ENCODE measurements at places on chromosomes 6 and 20.

- no peak for DNase-seq
Measured at GRCh38 chr6:33497157-33497556, 42.8 kb downstream of the ZBTB9 start.

DNA sequence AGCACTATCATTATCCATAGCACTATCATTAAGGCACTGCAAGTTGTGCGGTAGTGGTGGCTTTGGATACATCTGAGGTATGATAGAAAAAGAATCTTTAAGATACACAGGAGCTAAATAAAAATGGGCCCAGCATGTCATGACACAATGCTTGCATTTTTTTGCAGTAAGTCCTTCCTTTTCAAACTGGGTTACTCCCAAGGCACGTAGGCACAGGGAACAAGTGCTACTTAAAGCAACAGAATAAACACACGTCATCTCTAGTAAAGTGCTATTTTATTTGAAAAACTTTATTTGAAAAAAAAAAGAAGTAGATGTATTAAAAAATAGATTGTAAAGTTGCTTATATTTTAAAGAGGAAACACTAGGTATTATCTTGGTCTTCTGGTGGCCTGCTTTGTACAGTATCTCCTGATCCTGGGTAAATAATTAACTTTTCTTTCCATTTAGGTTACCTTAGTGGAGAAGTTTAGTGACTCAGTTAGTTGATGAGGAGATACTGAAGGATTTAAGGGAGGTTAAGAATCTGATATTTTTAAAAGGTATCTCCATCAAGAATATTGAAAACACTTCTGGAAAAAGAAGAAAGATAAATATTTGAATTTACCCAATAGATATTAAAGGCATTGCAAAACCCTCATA lies 129.6 kb downstream of the EDN1 start:
- no peak for DNase-seq

DNA sequence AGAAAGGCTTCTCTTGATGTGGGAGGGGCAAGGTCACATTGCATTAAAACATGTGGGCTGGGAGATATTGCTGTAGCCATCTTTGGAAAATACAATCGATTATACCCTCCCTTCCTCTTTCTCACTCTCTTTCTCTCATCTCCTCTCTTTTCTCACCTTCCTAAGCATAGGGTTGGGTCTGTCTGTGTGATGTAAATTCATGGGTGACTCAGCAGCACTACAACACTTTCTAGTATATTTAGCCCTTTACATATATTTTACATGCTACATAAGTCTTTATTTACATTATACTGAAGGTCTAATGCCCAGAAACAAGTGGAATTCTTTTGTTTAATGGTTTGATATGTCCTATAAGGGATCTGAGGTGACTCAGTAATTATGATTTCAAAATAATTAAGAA lies 634.8 kb upstream of the FLRT3 start:
- no peak for DNase-seq

GRCh38 chr6:24228681-24229255 lies 102.8 kb downstream of the NRSN1 start:
- peak; percentile 81 for DNase-seq

GRCh38 chr20:64236137-64237088 lies 19.1 kb upstream of the PCMTD2 start:
- DNase-seq, result no peak

DNA sequence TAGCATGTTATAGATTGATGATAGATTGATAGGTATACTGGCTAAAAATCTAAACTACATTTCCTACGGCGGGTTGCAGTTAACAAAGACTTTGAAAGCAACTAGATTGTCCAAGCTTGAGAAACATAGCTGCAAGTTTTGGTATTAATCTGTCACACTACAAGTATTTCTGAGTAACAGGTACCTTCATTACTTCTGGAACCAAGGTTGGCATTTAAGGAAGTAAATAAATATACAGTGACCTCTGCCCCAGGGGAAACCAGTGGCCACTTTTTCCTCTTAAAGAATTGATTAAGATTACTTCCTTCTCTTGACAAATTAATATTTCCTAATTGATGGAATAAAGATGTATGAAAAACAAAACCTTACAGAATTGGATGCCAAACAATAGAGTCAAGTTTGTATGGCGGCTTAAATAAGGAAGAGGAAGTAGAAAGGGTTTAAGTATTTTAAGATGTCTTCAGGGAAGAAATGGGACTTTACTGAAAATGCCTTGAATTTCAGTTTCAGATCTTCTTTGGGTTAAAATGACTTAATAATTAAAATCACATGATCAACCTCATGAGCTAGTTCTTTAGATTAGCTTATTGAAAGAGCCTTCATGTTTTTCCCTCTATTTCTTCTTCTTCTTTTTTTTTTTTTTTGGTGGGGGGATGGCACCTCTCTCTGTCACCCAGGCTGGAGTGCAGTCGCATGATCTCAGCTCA lies 132.8 kb downstream of the DOK5 start:
- no peak for DNase-seq

DNA sequence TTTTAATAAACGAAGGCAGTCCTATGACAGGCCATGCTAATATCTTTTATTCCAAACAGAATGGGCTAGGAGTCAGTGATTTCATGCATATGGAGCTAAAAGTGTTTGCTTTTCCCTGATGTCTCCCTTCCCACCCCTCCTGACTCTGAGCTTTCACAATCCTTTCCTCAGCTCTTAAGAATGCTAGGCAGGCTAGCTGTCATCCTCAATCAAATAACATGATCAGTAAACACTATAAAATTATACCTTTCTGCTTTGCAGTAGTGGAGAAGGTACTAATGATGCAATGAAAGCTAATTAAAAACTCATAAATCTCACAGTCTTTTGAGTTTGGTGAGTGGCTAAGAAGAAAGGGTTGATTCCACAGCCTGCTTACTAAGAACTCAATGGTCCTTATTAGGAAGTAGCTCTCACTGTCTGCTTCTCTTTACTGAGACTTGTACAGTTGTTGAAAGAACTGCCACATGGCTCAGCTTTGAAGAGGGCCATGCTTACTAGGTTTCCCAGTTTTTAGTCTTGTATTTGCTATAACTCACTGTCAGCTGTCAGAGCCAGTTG lies 250.9 kb upstream of the JAG1 start:
- DNase-seq, result peak; percentile 32

DNA sequence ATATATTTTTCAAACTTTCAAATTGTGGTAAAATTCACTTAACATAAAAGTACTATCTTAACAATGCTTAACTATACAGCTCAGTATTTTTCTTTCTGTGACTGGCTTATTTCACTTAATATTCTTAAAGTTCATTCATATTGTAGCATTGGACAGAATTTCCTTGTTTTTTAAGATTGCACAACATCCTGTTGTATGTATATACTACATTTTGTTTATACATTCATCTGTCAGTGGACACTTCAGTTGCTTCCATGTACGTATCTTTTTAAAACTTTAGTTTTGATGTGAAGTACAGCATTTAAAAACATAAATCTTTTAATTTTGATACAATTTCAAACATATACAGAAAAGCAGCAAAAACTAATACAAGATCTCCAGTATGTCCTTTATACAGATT lies 220.7 kb downstream of the ZFAND3 start:
- peak; percentile 17 for DNase-seq

DNA sequence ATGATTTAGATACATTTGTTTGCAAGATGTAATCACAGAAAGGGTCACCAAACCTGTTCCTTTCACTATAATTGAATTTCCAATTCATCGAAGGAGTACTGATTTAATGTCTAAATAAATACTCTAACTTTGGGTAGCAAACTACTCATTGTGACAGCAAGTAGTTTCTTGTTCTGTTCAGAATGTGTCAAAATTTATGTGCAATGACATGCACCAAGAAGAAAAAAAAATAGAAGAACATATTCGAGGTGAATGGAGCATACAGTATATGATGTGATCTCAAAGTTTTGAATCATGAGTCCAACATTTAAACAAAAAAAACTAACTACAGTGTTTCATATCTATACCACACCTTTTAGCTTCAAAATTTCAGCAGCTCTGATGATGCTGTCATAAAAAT lies 583.6 kb upstream of the MMS22L start:
- DNase-seq, result no peak

- DNase-seq, result no peak
Measured at GRCh38 chr20:2114990-2115681, 13.5 kb downstream of the STK35 start.

GRCh38 chr20:54019127-54019526 lies 51.3 kb downstream of the BCAS1 start:
- no peak for DNase-seq

GRCh38 chr6:38843798-38844197 lies 128.7 kb downstream of the DNAH8 start:
- DNase-seq, result no peak

- DNase-seq, result no peak
Measured at GRCh38 chr6:119197271-119197670, 118.8 kb upstream of the FAM184A start.

DNA sequence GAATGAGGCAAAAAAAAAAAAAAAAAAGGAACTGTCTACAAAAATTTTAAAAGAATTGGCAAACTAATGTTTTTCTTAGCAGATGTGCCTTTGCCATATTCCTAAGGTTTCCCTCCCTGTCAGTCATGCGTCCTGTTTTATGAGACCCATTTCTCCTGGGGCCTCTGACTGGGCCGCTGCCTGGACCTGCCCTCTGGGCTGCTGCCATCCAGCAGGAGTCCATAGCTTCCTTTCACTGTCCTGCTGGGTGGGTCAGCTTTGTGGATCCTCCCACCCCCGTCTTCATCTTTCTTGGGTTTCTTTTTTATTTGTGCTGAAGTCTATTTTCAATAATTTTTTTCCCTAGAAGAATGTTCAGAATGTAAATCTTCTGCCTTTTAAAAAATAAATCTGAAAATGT lies 110.8 kb upstream of the SCP2D1 start:
- DNase-seq, result no peak

GRCh38 chr6:30396833-30397479 lies 52.0 kb downstream of the RPP21 start:
- peak; percentile 79 for DNase-seq

- peak; percentile 72 for DNase-seq
Measured at GRCh38 chr6:81876971-81877370, 124.5 kb upstream of the TENT5A start.

DNA sequence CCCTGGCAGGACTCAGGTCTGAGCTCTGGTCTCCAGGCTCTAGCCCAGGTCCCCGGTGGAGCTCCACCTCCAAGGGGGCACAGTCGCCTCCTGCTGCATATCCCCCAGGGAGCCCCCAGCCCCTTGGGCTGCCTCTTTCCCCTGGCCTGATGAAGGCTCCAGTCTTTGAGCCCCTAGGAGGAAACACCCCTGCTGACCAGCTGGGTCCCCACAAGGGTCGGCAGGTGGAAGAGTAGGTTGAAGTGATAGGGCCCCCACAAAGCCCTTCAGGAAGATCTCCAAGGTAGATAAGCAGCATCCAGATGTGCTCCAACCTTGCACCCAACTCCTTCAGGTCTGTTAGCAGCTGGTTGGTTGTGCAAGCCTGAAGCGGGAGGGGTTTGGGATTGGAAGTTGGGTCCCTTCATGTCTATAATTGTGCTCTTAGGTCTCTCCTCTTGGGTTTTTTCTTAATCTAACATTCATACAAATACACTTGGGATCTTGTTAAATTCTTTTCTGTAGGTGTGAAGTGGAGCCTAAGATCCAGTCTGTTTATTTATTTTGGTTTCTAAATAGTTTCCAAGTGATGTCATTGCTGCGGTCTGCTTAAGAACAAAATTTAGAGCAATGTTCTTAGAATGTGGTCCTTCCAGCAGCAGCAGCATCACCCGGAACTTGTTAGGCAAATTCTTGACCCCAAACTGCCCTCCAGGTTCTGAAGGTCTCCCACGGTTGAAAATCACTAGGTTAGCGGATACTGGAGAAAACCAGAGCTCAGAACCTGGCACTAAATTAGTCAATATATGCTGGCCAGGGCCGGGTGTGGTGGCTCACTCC lies 5.1 kb downstream of the UBE2C start:
- peak; percentile 91 for DNase-seq

- DNase-seq, result no peak
Measured at GRCh38 chr6:135828021-135828420, 23.5 kb upstream of the PDE7B start.

GRCh38 chr6:40950986-40951698 lies 87.9 kb downstream of the UNC5CL start:
- peak; percentile 72 for DNase-seq

DNA sequence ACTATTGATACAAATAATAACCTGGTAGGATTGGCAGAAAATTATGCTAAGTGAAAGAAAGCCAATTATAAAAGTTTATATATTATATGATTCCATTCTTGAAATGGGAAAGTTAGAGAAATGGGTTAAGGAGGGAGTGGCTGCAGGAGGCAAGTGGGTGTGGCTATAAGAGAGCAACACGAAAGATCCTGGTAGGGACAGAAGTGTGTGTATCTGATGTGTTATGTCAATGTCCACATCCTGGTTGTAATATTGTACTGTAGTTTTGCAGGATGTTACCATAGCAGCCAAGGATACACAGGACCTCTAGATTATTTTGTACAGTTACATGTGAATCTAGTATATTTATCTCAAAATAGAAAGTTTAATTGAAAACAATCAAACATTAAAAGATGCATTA lies 46.8 kb downstream of the SNX5 start:
- no peak for DNase-seq

DNA sequence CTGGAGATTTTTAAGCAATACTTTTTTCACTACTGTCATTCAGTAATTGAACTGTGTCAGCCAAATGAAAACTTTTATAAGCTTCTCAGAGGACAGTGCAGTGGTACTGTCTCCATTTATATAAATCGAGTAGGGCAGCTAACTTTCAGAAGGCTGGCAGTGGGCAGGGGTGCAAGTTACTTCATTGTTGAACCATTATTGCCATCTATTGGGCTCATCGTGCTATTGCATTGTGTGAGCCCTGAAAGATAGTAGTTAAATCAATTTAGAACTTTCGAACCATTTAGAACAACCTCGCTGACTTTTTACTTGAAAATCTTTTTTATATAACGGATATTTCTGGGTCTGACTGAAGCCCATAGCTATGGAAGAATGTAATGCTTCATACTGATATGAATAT lies 347.8 kb upstream of the PLCB4 start:
- DNase-seq, result peak; percentile 69

All from ELR (cell line).